COR-L47 (cell line): ENCODE measurements at places on chromosomes 11 and 22.
A peak's percentile ranks its signal among the peaks of the same experiment; 100 is the strongest.

DNA sequence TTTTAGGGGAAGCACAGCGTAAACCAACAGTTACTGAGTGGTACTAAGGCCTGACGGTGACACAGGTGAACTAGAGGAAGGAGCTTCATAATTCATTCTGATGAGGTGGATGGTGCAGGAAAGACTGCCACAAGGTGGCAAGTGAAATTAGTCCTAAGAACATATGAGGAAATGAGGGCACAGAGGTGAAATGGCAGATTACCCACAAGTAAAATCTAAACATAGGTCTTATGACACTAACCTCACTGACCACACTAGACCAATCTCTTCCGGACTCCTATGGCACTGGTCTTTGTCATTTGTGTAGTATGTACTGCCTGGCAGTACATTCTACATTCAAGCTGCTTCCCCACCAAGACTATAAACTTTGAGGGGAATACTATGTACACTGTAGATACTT is 20.2 kb downstream of the GAB2 start:
- DNase-seq: no peak

- DNase-seq: no peak
Observed at GRCh38 chr22:43490311-43490710, 78.5 kb downstream of the MPPED1 start.

- no peak for DNase-seq
Observed at GRCh38 chr11:127675581-127675980, 675.0 kb upstream of the KIRREL3 start.

DNA sequence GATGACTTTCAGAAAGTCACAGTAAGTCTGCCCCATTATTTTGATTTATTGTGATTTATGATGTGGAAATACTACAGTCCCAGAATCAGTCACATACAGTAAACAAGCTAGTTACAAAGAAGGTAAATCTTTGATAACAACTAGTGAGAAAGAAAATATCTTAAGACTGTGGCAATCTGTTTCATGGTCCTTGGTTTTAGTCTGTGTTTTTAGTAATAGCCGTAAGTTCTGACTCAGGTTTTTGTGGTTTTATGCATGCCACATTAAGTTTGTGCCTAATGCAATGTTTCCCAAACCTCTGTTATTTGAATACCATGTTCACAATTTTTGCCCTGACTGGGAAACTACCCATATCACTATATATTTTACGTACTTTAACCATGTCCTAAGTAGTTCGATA is 6.7 kb downstream of the CEP295 start:
- DNase-seq: no peak

DNA sequence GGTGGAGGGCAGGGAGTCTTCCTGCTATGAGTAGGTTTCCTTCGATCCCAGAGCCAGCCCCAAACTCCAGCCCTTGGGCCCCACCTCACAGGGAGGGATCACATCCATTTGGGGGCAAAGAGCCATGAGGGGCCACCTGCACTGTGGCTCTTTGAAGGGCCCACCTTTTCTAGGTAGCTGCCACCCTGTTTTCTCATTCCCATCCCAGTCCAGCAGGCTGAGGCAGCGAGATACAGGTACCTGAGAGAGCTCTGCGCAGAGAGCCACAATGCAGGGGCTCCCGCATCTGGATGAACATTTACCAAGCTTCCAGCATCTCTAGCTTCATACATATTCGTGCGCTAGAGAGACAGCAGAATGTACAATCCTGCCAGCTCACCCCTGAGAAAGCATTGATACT is 16.3 kb downstream of the FXYD6 start:
- no peak for DNase-seq

- no peak for DNase-seq
Observed at GRCh38 chr22:33639588-33640254, 280.6 kb downstream of the LARGE1 start.

DNA sequence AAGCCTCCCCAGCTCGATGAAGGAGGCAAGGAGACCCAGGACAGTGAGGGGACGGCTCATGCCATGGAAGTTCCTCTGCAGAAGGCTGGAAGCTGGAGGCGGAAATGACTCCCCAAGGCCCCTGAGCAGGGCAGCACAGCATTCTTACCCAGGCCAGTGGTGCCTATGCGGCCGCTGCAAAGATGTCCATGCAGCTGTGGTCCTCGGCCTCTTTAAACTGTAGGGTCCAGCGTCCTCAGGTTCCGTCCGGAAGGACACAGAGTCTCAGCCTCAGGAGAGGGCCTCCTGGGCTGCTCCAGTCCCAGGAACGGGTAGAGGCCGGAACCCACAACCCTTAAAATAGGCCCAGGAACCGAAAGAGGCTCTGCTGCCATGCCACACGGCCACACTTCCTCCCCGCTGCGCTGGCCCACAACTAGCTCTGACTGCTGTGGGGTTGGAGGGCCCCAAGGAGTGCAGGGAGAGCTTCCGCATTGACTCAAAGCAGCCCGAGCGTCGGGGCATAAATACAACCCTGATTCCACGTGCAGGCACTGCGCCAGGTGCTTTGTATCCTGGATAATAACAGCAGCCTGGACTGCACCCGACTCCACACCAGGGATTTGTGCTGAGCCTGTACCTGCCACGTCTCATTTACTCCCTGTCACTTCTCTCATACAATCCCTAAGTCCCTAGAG is 5.5 kb downstream of the KIAA0930 start:
- DNase-seq: peak; percentile 83
